ENCODE measurements at places on chromosomes 7 and 10.

- no peak for DNase-seq
Measured at GRCh38 chr10:114350751-114351150, 53.6 kb downstream of the AFAP1L2 start.

- no peak for DNase-seq
Measured at GRCh38 chr10:14040787-14041631, 289.7 kb downstream of the FRMD4A start.

DNA sequence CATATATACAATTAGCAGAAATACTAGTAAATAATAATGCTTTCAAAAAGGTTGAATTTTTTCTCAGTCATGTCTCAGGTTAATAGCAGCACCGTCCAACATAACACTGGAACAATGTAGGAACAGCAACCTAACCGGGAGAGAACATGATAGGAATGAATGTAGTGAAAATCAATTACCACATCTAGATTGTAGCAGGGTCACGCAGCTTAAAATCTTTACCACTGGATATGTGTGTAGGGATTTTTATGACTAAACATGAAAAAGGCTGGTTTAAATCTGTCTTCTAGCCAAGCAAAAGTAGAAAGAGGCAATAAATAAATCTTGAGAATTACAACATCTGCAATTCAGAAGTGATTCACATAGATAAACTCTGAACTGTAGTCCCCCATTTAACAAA is 326.0 kb downstream of the DGKB start:
- DNase-seq: no peak

- DNase-seq: no peak
Measured at GRCh38 chr7:9189703-9190102, 756.3 kb downstream of the NXPH1 start.

DNA sequence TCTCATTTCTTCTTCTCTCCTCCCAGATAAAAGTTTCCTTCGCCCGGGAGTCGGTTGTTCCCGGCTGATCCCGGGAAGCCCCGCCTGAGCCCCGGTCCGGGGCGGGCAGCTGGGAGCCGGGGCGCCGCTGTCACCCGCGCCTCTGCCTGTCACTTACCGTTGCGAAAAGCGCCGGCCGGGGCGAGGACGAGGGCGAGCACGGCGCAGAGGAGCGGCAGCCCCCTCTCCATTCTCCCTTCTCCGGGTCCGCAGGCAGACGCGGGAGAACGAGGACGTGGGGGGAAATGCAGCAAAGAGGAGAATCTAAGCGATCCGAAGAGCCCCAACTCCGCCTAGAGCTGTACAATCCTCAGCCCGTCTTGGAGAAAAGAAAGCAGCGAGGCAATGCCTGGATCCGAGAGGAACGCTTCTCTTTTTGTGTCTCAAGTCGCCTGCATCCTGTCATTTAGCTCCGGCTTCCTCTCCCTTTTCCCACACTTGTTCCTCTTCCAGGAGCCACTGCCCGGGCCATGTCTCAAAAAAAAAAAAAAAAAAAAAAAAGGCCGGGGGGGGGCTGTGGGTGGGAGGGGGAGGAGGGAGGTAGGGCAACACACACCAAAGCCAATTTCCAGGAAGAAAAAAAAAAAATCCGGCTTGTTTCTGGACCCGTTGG is at the start of gene NRP1:
Gene NRP1 (minus strand): TSS at position 515 of the 652 bp plus-strand sequence. CDS start 285 bp downstream, at position 230.
- DNase-seq: no peak

DNA sequence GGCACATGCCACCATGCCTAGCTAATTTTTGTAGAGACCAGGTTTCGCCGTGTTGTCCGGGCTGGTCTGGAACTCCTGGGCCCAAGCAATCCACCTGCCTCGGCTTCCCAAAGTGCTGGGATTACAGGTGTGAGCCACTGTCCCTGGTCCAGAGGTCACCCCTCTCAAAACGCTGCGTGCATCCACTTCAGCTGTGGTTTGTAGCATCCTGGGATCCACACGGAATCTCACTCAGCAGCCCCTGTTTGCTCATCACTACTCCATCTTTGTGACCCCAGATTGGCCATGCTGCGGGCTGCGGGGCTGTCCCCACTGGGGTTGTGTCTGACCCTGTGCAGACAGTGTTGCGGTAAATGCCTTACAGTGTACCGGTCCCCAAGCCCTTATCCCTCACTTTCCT is 3.5 kb downstream of the INPP5A start:
- DNase-seq: no peak

- no peak for DNase-seq
Measured at GRCh38 chr10:129719889-129720590, 244.0 kb downstream of the EBF3 start.

GRCh38 chr10:119526621-119527592 is 15.6 kb downstream of the RGS10 start:
- no peak for DNase-seq

DNA sequence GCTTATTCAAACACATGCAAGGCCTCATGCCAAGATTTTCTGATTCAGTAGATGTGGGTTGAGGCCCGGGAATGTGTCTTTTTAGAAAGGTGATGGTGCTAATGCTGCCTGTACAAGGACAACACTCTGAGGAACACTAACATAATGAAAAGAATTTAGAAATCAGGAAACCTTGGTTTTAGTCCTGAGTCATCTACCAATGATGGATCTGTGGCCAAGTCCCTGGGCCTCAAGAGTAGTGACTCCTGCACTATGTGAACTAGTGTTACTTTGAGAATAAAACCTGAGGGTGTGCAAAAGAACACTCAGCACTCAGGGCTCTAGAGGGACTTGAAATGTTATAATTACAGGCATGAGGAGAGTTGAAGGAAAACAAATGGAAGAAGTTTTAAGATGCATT is 741.7 kb upstream of the GALNT17 start:
- DNase-seq: no peak

DNA sequence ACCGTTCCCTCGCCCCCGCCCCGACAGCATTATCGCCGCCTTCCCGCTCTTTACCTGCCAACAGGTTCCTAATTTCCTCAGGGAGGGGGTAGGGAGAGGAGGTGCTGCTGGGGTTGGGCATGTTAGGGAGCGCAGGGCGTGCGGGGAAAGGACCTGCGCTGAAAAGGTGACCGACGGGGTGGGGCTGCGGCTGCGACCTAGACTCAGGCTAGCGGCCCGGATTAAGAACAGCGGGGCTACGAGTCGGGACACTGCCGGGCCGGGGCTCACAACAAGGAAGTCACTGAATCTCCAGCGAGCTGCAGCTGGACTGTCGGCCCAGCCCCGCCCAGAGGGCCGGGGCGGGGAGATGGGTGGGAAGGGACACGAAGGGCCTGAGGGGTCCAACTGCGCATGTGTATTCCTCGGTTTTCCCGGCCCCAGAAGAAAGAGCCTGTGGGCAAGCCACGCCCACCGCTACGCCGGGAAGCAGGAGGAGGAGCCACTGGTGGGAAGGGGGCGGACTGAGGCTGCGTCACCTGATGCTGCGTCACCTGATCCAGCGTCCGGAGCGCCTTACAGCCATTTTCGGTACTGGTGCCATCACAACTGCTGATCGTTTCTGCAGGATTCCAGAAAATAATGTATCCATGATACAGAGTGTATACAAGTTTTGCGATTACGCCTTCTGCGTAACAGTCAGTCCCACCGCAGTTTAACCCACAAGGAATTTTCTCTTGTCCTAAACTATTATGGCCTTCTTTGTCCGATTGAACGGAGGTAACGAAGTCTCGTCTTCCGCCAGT is at the start of gene SKAP2:
Gene SKAP2 (minus strand): TSS at position 282 of the 785 bp plus-strand sequence. CDS start 161 bp downstream, at position 121.
- DNase-seq: peak; percentile 98

- no peak for DNase-seq
Measured at GRCh38 chr10:110486680-110487410, 10.9 kb upstream of the DUSP5 start.

DNA sequence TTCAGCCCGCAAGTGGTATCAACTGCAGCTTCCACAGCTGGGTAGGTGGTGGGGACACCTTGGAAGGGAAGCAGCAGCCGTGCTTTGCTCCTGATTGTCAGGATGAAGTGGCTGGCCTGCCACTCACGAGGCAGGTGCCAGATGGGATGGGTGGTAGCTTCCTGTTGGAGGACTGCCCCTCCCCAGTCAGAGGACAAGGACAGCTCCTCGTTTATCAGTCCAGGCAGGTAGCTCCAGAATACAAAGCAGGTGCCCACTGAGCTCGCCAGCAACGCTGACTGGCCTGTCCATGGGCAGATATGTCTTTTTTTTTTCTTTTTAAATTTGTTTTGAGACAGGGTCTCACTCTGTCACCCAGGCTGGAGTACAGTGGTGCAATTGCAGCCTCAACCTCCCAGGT is 431.3 kb downstream of the GALNT17 start:
- DNase-seq: no peak
